ENCODE measurements at places on chromosomes 16 and 17.

GRCh38 chr16:59634951-59635350, 900.8 kb upstream of the GOT2 start:
- no peak for DNase-seq

- DNase-seq, result no peak
These were observed 100.7 kb downstream of the KCNJ12 start for GRCh38 chr17:21476867-21477266.

DNA sequence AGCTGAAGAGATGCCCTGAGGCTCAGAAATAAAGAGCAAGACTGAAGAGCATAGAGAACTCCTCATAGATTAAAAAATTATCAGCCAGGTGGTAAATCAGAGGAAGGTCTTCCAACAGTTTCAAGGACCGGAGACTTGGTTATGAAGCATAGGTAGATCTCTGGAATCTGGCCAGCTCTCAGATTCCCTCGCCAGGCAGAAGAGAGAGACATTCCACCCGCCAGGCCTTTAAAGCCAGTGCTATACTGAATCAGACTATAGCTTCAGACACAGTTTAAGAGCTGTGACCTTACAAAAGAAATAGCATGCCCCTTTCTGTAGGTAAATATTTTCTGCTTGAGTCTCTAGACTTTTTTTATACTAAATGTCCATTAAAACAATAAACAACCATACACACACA, 70.3 kb downstream of the NFATC3 start:
- no peak for DNase-seq

GRCh38 chr17:29595943-29596774, 3.2 kb downstream of the ANKRD13B start:
- DNase-seq, result no peak

- DNase-seq, result no peak
These were observed 4.2 kb downstream of the SYT17 start for GRCh38 chr16:19172098-19172780.

DNA sequence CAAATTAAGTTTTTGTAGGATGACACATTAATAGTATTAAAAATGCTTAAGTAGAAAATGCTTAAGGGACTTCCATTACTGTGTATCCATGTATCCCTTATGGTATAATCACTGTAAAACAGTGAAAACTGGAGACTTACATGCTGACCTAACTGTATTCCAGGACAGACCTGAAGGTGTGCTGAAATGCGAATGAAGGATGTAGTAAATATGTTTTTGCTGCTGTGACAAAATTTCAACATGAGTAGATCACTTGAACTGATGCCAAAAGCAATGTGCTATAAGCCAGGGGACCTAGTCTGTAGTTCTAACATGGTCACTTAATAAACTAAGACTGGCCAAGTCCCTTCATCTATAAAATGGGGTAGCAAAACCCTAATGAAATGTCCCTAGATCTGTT, 142.0 kb upstream of the CORO6 start:
- DNase-seq, result no peak
